ENCODE measurements at places on chromosomes 3 and 15.
A peak's percentile ranks its signal among the peaks of the same experiment; 100 is the strongest.

DNA sequence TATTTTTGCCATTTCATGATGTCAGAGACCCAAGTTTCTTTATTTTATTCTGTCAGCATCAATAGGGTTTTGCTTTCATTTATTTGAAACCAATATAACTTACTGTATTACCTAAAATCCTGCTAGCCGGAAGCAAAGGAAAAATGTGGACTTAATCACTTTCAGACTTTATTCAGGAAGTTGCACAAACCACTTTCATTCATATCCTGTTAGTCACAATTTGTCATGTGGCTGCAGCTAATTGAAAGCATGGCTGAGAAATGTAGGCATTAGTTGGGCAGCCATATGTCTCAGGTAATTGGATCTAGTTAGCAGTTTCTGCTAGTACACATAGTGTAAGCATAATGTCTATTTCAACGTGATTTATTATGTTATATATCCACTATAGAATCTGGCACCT is 462.3 kb upstream of the SGO1 start:
- peak; percentile 67 for DNase-seq

GRCh38 chr3:12299026-12299425 is 10.2 kb downstream of the PPARG start:
- no peak for DNase-seq

DNA sequence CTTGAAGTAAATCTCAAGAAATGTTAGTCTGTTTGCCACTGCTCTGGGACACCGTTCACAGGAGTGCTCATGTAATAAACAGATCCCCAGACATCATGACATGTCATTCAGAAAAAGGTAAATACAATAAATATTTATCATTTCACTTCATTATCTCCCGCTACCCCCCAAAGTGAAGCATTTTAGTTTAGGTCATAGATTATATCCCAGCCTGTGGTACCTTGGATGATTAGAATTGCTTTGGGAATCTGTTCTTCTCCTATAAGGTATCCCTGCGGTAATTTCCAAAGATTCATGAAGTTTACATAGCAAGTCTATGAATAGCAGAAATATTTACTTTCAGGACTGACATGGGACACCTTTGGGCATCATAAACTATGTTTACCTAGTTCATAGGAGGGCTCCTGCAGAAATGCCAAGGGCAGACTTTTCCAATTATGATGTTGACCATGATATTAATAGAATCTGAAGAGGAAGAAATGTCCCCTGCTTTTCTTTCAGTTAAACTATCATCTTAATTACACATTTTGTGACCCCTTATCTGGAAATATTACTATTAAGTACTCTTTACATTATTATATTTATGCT is 268.0 kb downstream of the NAALADL2 start:
- DNase-seq: peak; percentile 90

- peak; percentile 34 for DNase-seq
These were observed 637 bp upstream of the CCNDBP1 start for GRCh38 chr15:43184407-43185124.

GRCh38 chr3:53902711-53903110 is 11.1 kb upstream of the SELENOK start:
- no peak for DNase-seq

DNA sequence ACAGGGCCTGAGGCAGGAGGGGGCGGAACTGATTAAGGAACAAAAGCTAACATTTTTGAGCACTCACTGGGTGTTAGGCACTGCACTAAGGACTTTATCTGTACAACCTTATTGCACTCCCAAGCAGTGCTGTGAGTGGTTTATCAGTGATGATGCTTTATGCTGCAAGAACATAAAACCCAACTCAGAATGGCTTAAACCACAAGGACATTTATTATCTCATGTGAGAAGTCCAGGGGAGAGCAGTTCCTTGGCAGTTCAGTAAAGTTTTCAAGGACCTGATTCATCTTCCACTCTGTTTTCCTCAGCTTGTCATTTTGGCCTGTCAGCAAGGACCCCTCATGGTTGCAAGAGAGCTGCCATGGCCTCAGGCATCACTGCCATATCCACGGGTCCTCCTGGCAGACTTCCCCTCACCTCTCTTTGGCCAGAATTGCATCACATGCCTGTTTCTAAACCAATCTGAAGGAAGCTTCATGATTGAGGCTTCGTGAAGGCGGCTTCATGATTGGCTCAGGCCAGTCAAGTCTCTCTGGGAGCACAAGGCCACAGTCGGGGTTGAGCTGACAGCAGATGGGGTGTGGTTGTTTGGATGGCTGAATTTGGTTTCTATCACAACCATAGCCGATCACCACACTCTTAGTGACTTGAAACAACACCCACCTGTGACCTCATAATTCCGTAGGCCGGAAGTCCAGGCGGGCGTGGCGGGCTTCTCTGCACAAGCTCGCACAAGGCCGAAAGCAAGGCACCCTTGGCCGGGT is 15.8 kb downstream of the EFCC1 start:
- no peak for DNase-seq

DNA sequence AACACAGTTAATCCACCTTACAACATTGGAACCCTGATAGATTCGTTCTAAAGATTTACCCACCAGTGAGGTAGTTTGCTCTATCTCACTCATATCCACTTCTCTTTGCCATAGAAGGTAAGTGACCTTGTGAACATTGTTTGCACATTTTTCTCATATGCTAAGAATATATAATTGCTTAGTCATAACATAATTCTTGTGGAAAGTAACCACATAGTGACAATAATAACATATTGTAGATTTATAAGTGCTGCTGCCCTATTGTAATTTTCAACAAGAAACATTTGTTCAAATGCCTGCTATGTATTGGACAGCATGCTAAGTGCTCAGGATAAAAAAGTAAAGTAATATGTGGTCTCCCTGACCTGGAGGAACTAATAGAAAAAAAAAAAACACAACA is 554.2 kb upstream of the KCNMB2 start:
- peak; percentile 16 for DNase-seq

DNA sequence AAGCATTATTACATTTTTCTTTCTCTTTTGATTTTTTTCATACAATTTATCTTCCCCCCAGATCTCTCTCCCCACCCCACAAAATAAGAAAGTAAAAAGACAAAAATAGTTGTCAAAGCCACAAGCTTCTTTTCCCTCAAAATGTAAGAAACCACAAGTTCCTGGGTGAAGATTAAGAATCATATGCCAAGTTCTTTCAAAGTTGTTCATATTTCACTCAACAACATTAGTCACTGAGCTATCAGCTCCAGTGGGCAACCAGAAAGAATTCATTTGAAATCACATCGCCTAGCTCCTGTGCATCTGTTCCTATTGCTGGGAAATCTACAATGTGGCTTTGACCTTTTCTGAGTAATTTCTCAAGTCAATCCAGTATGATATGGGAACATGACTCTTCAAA is 681.6 kb upstream of the ARPP21 start:
- no peak for DNase-seq

Measured in NCI-H69 (cell line).